ENCODE measurements at places on chromosomes 4 and X.

- no peak for DNase-seq
Observed at GRCh38 chr4:95105983-95106382, 348.2 kb downstream of the BMPR1B start.

- no peak for DNase-seq
Observed at GRCh38 chrX:118964252-118964651, 10.2 kb upstream of the LONRF3 start.

DNA sequence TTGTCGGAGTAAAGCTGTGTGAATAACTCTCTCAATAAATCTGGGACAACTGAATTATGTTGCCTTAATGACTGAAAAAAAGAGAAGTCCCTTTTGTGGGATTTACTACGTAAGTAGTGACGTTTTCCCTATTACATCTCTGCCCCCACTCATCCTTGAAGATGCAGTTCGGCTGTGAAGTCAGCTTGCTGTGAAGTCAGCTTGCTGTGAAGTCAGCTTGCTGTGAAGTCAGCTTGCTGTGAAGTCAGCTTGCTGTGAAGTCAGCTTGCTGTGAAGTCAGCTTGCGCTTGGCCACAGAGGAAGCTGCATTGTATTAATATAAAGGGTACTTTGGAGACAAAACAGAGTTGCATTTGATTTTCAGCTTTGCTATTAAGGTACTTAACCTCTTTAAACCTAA lies 8.0 kb upstream of the VAMP7 start:
- DNase-seq = no peak

DNA sequence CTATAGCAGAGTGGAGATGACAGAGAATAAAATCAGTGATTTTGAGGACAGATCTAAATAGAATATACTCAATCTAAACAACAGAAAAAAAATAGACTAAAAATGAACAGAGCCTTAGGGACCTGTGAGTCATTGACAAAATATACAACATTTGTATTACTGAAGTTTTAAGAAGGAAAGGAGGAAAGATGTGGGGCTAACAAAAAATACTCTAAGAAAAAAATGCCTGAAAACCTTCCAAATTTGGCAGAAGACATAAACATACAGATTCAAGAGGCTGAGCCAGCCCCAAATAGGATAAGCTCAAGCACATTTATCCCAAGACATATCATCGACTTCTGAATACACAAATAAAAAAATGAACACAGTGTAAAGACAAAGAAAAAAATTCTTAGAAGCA lies 123.6 kb upstream of the INTU start:
- DNase-seq = no peak

GRCh38 chr4:148171596-148171995 lies 270.6 kb downstream of the NR3C2 start:
- no peak for DNase-seq

DNA sequence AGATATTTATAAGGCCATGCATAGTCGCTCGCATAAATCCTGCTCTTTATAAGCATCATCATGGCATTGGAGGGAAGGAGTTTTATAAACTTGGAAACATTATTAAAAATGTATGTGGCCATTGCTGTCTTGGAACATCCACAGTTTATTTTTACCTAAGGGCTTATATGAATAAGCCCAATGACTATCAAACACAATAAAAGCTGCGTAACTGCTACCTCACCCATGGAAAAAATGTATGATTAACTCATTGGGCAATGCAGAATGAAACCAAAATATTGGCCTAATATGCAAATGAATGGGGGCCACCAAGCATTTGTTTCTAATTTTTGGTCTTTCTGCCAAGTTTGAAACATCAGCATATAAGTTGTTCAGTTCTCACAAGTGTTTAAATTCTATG lies 19.1 kb downstream of the GEMIN8 start:
- no peak for DNase-seq

DNA sequence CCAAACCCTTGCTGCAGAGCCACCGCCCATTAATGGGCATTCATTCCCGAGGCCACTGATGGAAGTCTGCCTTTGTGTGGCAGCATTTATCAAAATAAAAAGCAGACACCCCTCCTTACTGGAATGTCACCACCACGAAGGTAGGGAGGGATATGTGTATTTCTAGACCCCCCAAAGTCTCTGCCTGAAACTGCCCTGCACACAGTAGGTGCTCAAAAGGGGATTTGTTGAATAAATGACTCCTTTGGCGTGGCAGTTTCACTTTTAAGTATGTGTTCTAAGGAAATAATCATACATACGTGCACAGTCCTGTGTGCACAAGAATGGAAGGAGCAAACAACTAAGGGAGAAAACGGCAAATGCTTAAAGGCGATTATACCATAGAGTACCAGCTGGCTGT lies 23.6 kb upstream of the GLOD5 start:
- no peak for DNase-seq

GRCh38 chr4:182969651-182970279 lies 52.6 kb upstream of the DCTD start:
- no peak for DNase-seq

GRCh38 chrX:4706961-4707360 lies 993.5 kb upstream of the PRKX start:
- DNase-seq = no peak

GRCh38 chr4:13815231-13815630 lies 187.7 kb upstream of the BOD1L1 start:
- no peak for DNase-seq

DNA sequence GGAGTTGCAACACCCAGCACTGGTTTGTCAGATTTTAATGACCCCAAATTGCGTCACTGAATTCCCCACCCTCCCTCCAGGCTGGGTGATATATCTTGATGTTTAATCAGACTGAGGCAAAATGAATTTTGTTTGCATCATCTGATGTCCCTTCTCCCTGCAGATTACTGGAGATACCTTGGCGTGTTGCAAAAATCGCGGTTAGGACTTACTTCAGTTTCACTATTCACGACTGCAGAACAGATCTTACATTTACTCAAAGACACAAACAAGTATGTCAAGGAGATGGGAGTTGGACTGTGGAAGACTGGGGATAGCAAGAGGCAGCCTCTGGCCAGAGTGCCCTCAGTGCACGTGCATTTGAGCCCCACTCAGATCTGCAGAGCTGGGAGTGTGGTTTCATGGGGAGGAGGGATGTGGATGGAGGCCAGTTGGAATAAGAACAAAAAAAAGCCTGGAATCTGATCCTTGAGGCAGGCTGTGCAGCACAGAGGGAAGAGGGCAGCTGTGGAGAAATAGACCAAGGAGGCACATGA lies 92.2 kb upstream of the MTM1 start:
- no peak for DNase-seq

- no peak for DNase-seq
Observed at GRCh38 chrX:39689376-39690104, 408.2 kb downstream of the BCOR start.

GRCh38 chr4:121079376-121079775 lies 7.0 kb upstream of the NDNF start:
- no peak for DNase-seq

DNA sequence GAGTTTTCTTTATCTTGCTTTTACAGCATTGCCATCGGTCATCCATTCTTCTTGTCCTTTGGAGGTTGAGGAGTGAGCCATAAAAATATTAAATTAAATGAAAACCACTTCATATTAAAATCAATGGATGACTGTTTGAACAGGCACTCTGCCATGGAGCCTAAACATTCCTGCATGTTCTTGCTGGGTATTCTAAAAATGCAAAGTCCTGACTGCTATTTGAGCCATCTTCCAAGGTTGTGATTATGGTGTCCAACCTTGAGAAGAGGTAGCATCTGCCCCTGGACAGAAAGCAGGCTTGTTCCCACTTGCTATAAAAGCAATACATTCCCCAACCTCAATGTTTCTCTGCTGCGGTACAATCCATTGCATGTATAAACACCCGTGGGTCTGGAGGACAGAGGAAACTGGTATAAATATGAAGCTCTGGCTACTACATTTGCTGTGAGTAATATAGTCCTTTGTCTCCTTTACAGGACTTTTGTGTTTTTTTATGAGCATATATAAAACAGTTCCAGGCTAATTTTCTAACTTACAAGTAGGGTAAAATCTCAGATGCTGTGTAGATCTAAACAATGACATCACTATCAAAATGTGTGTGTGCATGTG lies 70.9 kb upstream of the FAT4 start:
- no peak for DNase-seq

GRCh38 chr4:10200869-10201268 lies 84.3 kb upstream of the WDR1 start:
- DNase-seq = no peak

DNA sequence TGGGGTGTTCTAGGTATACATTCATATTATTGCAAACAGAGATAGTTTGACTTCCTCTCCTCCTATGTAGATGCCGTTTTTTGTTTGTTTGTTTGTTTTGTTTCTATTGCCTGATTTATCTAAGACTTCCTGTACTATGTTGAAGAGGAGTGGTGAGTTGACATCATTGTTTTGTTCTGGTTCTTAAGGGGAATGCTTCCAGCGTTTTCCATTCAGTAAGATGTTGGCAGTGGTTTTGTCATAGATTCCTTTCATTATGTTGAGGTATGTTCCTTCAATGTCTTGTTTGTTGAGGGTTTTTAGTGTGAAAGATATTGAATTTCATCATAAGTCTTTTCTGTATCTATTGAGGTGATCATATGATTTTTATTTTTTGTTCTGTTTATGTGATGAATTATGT lies 401.6 kb upstream of the EPHA5 start:
- DNase-seq = no peak

GRCh38 chrX:7514871-7515599 lies 327.9 kb upstream of the VCX start:
- DNase-seq = no peak

DNA sequence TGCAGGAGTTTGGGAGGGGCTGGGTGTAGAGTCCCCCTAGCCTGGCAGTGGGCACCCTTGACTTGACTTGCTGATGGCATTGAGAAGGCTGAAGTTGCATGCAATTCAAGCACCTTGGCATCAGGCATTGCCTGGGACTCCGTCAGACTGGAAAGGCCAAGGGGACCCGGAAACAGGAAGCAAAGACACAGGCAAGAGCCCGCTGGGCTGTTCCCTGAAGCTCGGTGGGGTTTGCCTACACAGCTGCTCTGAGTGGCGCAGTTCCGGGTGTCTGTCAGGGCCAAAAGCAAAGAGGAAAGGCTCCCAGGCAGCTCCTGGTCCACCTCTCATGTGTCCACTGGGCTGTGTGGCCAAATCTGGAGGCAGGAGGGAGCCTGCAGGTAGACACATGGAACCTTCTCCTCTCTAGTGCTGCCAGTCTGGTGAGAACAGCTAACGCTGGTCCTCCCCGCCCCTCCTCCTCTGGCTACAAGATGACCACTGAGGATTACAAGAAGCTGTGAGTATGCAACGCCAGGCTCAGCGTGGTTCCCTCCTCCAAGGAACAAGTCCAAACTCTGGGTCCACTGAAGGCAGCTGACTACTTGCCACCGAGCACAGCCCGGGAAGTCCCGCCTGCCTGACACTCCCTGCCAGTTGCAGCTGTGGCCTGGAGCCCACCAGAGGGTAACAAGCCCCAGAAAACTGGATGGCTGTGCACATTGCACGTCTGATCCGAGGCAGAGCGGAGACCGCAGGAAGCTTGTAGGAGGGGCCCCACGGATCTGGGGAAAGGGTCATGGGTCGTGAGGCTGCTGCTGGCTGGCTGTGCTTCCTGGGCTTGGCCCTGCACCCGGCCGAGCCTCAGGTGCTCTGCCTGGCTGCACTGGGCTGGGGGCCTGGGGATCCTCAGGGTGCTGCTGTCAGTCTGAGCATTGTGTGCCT lies 20.1 kb downstream of the ZNF185 start:
- no peak for DNase-seq

- no peak for DNase-seq
Observed at GRCh38 chr4:78482281-78482680, 69.3 kb upstream of the ANXA3 start.

- no peak for DNase-seq
Observed at GRCh38 chr4:17504081-17504480, 7.8 kb downstream of the QDPR start.

- DNase-seq = no peak
Observed at GRCh38 chr4:36737691-36738090, 456.3 kb downstream of the DTHD1 start.

DNA sequence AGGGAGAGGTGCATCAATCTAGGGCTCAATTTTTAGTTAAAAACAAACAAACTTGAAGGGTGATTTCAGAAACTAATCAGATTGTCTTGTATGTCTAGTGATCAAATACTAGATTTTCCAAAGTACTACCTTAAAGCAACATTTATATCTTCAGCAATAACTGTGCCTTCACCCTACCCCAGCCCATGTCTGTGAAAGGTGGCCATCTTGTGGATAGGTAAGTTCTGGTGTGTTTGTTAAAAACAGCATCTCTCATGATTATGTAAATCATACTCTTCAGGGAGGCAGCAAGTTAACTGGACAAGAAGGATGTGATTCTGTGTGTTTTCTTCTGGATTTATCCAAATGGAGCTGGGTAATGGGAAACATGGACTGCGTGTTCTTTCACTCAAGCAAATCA lies 81.4 kb upstream of the ACSL1 start:
- no peak for DNase-seq

GRCh38 chr4:22019676-22020075 lies 71.1 kb upstream of the KCNIP4 start:
- no peak for DNase-seq

DNA sequence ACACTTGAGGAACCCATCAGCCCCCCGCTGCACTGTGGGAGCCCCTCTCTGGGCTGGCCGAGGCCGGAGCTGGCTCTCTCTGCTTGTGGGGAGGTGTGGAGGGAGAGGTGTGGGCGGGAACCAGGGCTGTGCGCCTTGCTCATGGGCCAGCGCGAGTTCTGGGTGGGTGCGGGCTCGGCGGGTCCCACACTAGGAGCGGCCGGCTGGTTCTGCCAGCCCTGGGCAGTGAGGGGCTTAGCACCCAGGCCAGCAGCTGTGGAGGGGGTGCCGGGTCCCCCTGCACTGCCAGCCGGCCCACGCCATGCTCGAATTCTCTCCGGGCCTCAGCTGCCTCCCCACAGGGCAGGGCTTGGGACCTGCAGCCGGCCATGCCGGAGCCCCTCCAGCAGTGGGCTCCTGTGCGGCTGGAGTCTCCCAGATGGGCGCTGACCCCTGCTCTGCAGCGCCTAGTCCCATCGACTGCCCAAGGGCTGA lies 430.2 kb downstream of the FAT4 start:
- no peak for DNase-seq

GRCh38 chr4:152983221-152983620 lies 47.1 kb downstream of the FHDC1 start:
- no peak for DNase-seq

GRCh38 chr4:159239629-159240028 lies 136.8 kb downstream of the RAPGEF2 start:
- DNase-seq = no peak

DNA sequence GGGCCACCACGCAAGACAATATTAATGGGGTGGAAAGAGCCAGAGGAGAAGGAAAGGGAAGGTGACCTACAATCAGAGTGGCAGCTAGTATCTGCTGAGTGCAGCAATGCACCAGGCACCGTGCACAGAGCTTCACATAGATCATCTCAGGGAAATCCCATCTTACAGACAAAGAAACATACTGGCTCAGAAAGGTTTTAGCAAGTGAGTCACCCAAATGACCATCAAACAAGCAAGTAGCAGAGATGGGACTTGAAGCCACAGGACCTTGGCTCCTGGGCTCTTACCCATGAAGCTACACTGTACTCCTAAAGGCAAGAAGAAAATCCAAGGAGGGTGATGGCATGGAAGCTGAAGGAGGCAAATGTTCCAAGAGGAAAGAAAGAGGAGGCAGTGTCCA lies 6.8 kb downstream of the ANXA5 start:
- no peak for DNase-seq

Measured in stimulated activated CD8-positive, alpha-beta memory T cell treated with anti-CD3 and anti-CD28 coated beads, Interleukin-15, amount 100 ng/mL, for 24 hours (primary cell).